ENCODE measurements at places on chromosomes 1 and 21. TPM values are rescaled to one million over a fixed set of nuclear protein-coding genes. Genes with fewer than 3 reads are reported as not detected.

- no peaks in the 10 kb centered on the region for H3K36me3 ChIP-seq
- no peaks in the 10 kb centered on the region for H3K27me3 ChIP-seq
- no peak overlapping the region for H3K27ac ChIP-seq
- peaks cover 3% of the 10 kb centered on the region for H3K4me1 ChIP-seq
- H3K4me3 ChIP-seq = no peak overlapping the region
Measured at GRCh38 chr1:233242827-233243483, 52.6 kb downstream of the PCNX2 start.

DNA sequence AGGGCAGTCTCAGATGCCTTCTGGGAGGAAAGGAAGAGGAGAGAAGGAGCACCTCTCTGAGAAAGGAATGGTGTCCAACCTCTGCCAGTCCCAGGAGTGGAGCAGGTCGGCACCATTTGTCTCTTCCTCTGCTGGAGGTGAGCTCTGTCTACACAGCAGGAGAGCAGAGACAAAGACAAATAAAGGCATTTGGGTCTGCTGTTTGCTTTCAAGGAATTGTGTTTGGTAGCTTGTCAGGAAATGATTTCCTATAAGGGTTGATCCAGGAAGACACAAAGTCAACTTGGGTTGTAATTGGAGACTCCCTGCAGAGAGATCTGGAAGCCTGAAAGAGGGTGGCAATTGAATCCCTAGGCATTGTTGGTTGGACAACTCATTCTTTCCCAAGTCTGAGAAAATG, 34.5 kb upstream of the PLXNA2 start:
- no peak overlapping the region for H3K4me3 ChIP-seq
- H3K27ac ChIP-seq = no peak overlapping the region
- H3K36me3 ChIP-seq = no peaks in the 10 kb centered on the region
- no peaks in the 10 kb centered on the region for H3K27me3 ChIP-seq
- H3K4me1 ChIP-seq = no peaks in the 10 kb centered on the region

- H3K27me3 ChIP-seq = no peaks in the 10 kb centered on the region
- DNase-seq = no peak
- H3K27ac ChIP-seq = peak within 1 kb of the TSS; percentile 61
- no peaks in the 10 kb centered on the region for H3K36me3 ChIP-seq
- no peaks in the 10 kb centered on the region for H3K4me1 ChIP-seq
Measured at GRCh38 chr1:167629681-167630567, at the start of gene RCSD1. Gene RCSD1, plus strand, starts transcription at chr1:167630232. Its CDS starts 192 bp downstream, at chr1:167630424.

DNA sequence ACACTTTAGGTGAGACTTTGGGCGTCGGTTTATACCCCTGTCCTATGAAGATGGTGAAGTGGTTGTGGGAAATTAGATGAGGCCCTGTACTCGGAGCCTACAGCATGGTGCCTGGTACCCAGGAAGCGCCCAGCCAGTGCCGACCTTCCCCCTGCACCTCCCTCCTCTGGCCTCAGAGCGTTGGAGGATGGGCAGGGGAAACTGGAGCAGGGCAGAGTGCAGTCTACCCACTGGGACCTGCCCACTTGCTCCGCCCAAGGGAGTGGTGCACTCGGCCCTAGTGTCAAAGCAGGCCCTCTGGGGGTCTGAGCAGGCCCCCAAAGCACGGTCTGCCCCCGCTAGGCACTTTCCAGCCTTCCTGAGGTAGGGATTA, 13.0 kb upstream of the TTC22 start:
- no peak overlapping the region for H3K4me3 ChIP-seq
- H3K4me1 ChIP-seq = no peaks in the 10 kb centered on the region
- H3K27ac ChIP-seq = no peak overlapping the region
- H3K36me3 ChIP-seq = no peaks in the 10 kb centered on the region

SLC44A3 gene
- total RNA-seq = 16.2 TPM

GRCh38 chr1:172991674-172992400, 58.9 kb downstream of the TNFSF18 start:
- no peak overlapping the region for H3K4me3 ChIP-seq
- no peaks in the 10 kb centered on the region for H3K36me3 ChIP-seq
- no peak overlapping the region for H3K27ac ChIP-seq
- no peaks in the 10 kb centered on the region for H3K4me1 ChIP-seq
- no peaks in the 10 kb centered on the region for H3K27me3 ChIP-seq

DNA sequence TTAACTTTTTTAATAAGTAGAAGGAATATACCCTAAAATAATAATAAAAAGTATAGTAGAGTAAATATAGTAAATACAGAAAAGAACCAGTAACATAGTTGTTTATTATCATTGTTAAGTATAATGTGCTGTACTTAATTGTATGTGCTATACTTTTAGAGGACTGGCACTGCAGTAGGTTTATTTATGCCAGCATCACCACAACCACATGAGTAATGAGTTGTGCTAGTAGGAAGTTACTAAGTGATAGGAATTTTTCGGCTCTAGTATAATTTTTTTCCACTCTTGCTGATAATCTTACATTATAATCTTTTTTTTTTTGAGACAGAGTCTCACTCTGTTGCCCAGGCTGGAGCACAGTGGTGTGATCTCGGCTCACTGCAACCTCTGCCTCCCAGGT, 71.6 kb downstream of the IVNS1ABP start:
- H3K36me3 ChIP-seq = no peaks in the 10 kb centered on the region
- H3K4me3 ChIP-seq = no peak overlapping the region
- DNase-seq = no peak
- no peak overlapping the region for H3K27ac ChIP-seq
- no peaks in the 10 kb centered on the region for H3K4me1 ChIP-seq
- no peaks in the 10 kb centered on the region for H3K27me3 ChIP-seq

DNA sequence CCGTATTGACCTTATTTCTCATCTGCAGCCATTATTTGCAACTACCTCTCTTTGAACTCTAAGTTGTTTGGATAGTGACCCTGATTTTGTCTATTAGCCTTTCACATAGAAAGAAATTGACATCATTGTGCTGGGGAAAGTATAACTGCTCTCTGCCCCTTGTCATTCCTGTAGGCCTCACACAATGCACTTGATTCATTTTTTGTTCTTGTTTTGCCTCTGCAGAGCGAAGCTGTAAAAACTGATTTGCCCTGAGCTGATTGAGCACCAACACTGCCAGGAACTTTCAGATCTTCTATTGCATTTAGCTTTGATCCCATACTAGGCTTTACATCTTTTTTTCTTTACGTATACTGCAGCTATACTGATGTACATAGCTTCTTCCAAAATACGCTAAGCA, 167.2 kb upstream of the PTBP2 start:
- no peaks in the 10 kb centered on the region for H3K36me3 ChIP-seq
- H3K4me3 ChIP-seq = no peak overlapping the region
- H3K27ac ChIP-seq = no peak overlapping the region
- H3K27me3 ChIP-seq = no peaks in the 10 kb centered on the region
- DNase-seq = no peak
- no peaks in the 10 kb centered on the region for H3K4me1 ChIP-seq

RIMKLA gene
- 2.3 TPM for total RNA-seq

GJA8 gene
- total RNA-seq = not detected

BCAN gene
- not detected for total RNA-seq

Measured in prostate gland (tissue), 2 donors.